ENCODE measurements at places on chromosomes 4 and X.

GRCh38 chr4:39494354-39494753, 32.9 kb downstream of the UGDH start:
- DNase-seq = no peak

GRCh38 chr4:4919927-4920326, 60.5 kb downstream of the MSX1 start:
- no peak for DNase-seq

GRCh38 chr4:98939892-98940298, 11.0 kb upstream of the EIF4E start:
- DNase-seq = no peak

DNA sequence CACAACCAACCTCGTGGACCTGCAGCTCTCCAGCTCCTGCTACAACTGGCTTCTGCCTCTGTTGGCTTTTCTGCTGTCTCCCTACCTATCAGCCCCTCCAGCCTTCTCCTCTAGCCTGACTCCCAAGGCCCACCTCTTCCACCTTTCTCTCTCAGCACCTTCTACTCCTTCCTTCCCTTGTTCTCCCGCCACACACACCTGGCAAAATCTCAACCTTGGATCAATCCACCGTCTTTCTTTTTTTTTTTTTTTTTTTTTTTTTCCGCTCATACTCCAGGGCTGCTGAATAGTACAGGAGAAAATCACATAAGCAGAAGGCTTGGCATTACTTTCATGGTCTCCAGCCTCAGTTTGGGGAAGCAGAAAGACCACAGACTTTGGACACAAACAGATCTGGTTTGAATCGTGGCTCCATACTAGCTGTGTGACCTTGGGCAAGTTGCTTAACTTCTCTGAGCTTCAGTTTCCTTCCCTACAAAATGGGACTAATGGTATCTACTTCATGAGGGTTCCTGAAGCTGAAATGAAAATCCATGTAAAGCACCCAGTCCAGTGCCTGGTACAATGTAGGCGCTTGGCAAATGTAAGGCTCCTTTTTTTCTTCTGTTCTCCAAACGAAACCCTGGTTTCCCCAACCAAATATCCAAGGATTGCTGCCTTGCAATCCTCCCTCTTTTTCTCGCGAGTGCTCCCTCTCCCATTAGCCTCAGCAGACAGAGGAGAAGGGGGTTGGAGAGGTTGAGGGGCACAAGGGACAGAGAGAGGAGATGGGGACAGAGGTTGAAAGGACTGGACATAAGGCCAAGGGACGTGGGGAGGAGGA, 1.7 kb downstream of the FGD1 start:
- DNase-seq = peak; percentile 70

- no peak for DNase-seq
These were observed 199.0 kb downstream of the OPHN1 start for GRCh38 chrX:68234171-68234910.

DNA sequence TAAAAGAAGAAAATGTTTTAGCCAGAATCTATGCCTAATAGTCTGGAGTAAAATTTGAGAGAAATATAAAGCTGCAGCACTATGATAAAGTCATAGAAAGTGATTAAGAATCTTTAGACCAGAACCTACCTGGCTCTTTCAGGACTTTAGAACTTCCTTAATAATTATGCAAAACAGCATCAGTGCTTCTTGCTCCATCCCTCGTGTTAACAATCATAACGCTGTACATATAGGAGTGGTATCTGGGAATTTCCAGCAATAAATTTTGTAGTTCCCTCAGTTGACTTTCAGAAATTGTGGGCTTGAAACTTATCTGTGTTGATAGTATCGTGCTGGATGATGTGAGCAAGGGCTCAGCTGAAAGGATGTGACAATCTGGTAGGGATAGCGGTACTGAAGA, 102.1 kb upstream of the RASGEF1B start:
- no peak for DNase-seq

GRCh38 chr4:10273030-10273429, 156.4 kb upstream of the WDR1 start:
- DNase-seq = no peak

DNA sequence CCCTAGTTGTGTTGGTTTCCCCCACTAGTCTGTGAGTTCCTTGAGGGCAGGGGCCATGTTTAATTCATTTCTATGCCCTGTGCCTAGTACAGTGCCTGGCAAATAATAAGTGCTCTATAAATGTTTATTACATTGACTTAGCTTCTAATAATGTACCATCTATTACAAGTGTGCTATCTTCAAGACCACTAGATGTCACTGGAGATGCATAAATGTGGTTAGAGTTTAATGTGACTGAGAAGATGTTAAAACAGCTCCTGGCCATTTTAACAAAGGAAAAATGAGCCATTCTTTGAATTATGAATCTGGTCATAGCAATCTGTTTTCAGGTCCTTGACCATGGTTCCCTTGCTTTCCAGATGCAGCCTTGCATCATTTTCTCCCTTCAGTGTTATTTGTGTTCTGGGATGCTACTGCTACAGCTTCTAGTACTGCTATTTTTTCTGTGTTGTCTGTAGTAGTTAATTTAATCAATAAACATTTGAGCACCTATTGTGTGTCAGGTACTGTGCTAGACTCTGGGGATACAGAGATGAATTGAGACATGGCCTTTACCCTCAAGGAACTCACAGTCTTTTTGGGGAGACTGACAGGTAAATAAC, 43.2 kb downstream of the SLC9A6 start:
- DNase-seq = peak; percentile 14

DNA sequence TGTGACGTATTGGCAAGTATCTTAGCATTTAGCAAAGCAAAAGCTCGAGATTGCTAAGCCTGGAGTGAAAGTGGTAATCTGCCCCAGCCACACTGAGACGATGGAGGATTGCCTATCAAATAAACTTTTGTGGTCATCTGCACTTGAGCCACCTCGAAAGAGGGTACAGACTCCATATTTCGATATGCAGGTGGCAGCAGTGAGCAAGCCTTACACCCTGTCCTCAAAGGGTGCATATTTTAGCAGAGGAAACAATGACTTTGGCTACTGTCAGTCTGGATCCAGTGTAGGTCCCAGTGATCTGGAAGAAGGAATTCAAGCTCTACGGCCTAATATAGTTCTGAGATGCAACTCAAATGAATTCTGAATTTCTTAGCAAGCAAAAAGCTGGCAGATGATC, 153.9 kb downstream of the ATG4A start:
- no peak for DNase-seq

DNA sequence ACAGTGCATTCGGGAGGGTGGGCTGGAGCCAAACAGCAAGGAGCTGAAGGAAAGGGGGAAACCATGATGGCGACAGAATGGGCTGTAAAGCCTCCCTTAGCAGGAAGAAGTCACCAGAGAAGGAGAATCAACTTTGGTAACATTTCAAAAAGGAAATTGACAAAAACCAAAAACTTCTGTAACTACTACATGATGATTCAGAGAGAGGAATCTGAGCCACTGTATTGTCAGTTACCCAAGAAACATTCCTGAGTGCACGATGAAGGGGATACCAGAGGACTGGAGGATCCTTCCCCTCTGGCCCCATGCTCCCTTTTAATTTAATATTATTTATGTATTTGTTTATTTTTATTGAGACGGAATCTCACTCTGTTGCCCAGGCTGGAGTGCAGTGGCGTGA, 26.3 kb downstream of the PDHA1 start:
- no peak for DNase-seq

GRCh38 chr4:12729384-12729783, 754.8 kb downstream of the RAB28 start:
- DNase-seq = no peak

DNA sequence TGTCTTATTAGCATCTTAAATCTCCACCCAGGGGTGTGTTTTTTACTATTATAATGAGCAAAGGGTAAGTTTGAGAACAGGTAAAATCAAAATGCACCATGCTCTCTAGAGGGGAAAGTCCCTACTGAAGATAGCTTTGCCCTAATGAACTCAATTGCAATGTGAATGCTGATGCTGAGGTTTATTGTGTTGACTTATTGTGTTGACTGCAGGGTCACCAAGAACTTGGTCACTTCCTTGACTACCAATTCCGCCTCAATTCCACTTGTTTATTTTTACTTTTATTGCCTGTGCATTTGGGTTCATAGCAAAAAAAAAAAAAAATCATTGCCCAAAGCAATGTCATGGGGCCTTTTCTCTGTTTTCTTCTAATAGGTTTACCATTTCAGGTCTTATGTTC, 67.7 kb upstream of the SRD5A3 start:
- no peak for DNase-seq

DNA sequence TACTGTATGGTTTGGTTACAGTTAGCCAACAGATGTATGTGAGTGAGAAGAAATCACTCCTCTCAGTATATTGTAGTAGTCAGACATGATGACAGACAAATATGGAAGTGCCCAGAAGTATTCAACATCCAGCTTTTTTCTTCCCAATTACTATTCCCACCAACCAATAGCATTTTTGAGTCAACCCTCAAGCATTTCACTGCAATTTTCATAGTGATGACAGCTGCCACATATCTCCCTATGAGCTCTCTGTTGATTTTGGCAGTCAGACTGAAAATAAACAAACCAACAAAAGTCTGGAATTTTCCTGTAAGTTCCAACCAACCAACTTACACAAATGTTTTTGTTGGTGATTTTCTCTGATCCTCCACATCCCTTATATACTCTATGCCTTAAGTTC, 8.2 kb upstream of the TRAM1L1 start:
- no peak for DNase-seq

DNA sequence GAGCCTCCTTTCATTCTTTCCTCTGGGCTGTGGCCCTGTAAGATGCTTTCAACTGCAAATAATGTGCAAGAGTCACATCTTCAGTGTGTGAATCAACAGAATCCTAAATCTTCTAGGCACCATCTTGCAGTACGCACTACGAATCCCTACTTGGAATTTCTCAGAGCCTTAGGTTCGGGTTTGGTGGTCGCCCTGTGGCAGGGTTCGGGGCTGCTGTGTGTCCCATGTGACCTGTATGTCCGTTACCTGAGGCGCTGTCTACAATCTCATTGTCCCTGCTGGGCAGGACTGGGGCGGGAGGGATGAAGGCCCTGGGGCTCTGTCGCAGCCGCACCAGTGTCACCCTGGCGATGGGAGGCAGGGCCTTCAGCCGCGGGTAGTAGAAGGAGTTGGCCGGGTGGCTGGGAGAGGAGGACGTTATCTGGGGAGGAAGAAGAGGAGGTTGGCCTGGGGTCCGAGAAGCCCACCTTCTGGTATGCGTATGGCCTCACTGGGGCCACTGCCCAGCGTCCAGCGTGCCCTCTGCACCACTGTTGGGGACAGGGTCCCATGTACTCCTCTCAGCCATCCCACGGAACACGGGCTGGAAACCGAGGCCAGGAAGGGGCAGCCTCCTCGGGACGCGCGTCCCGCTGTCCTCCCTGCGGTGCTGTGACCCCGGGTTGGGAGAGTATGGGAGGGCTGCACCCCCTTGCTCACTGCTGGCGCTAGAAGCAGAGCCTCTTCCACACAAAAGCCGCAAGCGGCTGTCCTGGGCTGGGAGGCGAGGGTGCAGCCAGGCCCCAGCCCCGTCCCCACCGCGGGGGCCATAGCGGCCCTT, 2.0 kb downstream of the SPON2 start:
- DNase-seq = no peak

GRCh38 chrX:110268886-110269285, 49.0 kb downstream of the AMMECR1 start:
- DNase-seq = no peak

GRCh38 chr4:40283968-40284367, 51.2 kb upstream of the CHRNA9 start:
- DNase-seq = no peak
